ENCODE measurements at places on chromosomes 5 and 9. TPM values are rescaled to one million over a fixed set of nuclear protein-coding genes. Genes with fewer than 3 reads are reported as not detected.

The FCN2 gene
- not detected for total RNA-seq

GRCh38 chr5:149207831-149208230, 63.8 kb upstream of the AFAP1L1 start:
- DNase-seq = no peak

DNA sequence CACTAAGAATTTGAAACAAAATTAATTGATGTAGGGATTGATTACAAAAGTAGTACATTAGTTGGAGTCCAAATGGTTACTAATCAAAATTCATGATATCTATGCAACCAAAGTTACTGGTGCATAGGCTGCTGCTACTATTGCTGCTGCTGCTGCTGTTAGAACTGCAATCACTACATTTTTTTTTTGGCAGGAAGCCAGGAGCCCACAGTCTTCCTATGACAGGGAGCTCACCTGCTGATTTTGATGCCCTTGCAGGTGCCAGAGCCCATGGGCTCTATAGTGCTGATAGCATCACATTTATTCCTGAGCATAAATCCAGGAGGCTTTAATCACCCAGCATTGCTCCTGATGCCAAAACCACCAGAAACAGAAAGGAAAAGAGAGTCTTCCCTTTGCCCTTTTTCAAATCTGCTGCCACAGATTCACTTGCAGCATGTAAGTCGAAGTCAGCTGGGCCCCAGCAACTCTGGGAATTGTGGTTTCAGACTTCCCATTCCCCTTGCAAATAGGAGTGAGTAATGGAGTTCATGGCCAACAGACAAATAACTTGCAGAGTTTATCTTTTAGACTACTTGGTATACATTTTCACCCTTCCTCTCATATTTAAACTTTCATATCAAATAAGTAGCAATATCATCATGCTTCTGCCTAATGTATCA, 17.6 kb downstream of the SLCO6A1 start:
- DNase-seq = no peak

DNA sequence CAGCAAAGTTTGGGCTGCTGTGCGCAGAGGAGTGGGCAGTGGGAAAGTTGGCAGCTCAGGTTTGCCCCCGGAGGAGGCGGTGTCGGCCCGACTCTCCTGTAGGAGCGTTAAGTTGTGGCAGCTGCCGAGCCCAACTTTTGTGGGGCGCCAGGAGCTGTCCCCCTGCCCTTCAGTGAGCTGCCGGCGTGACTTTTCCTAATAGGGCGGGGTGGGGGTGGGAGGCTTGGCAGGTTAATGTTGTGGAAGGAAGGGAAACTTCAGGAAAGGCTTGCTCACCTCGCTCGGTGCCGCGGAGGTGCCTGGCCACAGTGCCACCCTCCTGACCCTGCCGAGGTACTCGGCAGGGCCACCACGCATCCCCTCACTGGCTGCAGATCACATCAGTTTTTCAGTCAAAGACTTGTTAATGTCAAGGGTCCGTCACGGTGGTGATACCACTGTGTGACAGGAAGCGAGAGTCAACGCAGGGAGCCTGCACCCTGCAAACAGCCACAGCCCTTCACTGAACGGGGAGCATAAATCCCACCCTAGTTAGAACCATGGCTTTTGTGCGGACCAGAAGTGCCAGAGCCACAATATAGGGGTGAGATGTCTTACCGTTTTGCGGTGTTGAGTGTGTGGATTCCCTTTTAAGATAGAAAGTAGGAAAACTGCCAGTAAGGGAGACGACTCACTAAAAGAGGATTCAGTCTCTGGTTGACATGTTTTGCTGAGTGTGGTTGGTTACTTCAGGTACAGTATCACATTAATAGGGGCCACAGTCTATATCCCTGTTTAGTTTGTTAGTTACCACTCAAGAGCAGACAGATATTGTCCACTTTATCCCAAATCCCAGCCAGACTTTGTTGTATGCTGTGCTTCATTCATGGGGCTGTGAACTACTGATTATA, 796 bp downstream of the LNPEP start:
- DNase-seq = peak; percentile 33

The OTP gene
- total RNA-seq = under 0.01 TPM

The GGTA1 gene
- 4.8 TPM for total RNA-seq

The SGTB gene
- 2.7 TPM for total RNA-seq

The ADAMTSL2 gene
- under 0.01 TPM for total RNA-seq

The KCNIP1 gene
- total RNA-seq = under 0.01 TPM

DNA sequence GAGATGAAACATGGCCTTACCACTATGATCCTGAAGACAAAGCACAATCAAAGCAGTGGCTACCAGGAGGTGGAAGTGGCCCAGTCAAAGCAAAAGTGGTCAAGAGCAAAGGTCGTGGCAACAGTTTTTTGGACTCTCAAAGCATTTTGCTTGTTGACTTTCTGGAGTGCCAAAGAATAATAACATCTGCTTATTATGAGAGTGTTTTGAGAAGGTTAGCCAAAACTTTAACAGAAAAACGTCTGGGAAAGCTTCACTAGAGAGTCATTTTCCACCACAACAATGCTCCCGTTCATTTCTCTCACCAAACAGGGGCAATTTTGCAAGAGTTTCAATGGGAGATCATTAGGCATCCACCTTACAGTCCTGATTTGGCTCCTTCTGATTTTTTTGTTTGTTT, 33.6 kb upstream of the MAMDC2 start:
- DNase-seq = no peak

DNA sequence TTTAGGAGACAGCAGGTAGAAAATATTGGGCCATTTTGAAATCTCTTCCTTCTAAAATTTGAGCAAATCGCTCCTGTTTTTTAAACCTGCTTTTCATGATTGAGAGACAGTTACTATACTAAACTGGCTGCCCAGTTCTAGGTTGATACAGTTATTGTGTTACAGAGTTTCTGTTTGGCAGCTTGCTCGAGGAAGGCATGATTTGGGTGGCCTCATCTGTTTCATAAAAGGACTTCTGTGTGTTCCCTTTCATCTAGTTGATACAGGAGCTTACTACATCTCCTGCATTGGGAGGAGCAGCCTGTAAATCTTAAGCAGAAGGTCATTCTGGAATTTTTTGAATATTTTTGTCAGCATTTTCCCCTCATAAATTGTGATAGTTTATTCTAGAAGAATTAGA, 14.2 kb downstream of the HSPA4 start:
- DNase-seq = no peak

- DNase-seq = no peak
Measured at GRCh38 chr9:328453-328852, 113.8 kb downstream of the DOCK8 start.

The IFNA2 gene
- not detected for total RNA-seq

DNA sequence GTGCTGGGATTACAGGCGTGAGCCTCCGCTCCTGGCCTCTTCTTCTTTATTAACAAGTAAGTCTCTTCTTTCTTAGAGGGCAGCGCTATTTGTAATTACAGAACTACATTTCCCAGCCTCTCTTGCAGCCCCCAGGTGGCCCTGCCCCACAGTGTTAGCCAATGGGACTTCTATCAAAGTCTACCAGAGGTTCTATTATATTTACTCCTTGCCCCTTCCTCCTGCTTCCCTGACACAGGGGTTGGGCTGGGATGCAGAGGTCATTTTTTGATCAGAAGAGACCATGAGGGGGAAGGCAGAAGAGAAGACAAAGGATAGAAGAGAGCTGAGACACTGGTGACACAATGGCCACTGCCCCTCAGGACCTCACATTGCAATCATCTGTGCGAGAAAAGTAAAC, 224.2 kb downstream of the SYK start:
- no peak for DNase-seq

DNA sequence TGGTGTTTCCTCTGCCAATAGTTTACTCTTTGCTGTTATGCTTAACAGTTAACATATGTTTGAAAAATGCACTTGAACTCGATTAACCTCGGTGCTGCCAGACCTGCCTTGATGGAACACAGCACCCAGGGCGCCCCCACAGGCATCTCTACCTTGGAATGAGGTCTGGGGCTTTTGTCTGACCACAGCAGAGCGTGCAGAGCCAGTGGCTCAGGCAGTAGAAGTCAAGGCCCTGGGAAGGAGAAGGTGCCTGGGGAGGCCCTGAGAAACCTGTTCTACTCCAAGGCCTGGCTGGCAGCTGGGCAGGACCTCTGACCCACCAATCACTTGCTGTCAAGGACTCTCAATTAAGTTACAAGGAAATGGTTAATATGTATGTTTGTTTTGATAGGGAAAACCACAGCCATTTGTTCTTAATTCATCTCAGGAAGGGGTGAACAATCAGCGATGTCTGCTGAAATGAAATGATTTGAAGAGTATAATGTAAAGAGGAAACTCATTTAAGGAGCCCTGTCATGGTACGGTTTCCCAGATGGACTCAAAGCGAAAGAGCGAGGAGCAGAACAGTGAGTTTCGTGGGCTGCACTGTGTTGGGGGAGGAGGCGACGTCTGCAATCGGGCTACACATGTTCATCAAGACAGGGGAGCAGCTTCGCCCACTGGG, 21.9 kb downstream of the MACROH2A1 start:
- peak; percentile 76 for DNase-seq

- DNase-seq = no peak
Measured at GRCh38 chr5:15674716-15675115, 174.7 kb downstream of the FBXL7 start.

Data from hematopoietic multipotent progenitor cell (in vitro differentiated cells).